ENCODE measurements at places on chromosomes 11 and 22.

DNA sequence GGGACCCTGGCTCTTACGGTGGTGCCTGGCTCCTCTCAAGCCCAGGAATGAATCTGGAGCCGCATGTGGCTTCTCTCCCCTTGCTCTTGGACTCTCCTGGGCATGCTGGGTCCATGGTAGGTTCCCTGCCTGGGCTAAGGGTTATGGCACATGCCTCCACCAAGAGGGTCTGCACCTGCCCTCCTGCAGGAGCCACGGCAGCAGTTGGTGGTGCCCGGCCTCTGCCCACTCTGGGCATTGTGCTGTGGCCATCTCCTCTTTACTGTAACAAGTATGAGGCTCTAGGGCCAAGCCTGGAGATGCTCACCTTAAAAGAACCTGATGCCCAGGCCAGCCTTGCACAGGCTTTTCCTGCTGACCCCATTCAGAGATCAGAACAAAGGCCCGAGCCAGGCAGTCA, 104.0 kb upstream of the PITPNB start:
- no peak for DNase-seq

DNA sequence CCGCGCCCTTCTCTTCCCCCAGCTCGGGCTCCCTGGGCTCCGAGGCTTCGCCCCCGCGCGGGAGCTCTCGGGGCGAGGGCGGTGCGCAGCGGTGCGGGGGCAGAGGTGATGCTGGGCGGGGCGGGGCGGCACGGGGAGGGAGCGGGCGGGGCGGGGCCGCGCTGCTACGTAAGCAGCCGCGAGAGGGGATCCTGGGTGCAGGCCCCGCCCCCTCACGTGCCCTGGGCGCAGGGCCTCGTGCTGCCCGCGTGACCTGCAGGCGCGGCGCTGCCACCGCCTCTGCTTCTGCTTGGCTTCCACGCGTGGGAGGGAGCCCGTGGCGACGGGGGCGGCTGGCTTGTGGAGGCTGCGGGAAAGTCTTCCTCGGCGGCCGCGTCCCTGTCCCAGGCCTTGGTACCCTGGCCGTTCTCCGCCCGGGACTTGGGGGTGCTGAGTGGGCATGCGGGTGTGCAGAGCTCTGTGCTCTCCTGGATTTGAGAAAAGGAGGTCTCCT, 132.6 kb upstream of the HSD17B12 start:
- DNase-seq: no peak

DNA sequence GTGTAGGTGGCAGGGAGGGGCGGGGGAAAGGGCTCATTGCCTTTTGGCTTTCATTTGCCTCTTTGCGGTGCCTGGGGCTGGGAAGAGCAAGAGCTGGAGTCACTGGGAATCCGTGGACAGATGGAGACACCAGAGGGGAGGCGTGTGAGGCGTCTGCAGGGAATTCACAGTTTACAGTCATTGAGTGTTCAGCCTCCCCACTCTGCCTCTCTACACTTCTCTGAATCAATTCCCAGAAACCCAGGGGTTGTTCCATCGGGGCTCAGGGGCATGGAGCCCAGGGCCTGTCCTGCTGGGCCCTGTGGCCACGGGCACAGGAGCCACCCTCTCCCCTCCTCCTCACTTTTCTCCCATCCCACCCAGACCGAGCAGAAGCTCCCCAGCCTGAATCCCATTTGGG, 160.5 kb upstream of the NAV2 start:
- no peak for DNase-seq

- no peak for DNase-seq
Observed at GRCh38 chr22:42326801-42327200, 56.3 kb upstream of the TCF20 start.

- no peak for DNase-seq
Observed at GRCh38 chr22:29369460-29369859, 18.9 kb downstream of the AP1B1 start.

DNA sequence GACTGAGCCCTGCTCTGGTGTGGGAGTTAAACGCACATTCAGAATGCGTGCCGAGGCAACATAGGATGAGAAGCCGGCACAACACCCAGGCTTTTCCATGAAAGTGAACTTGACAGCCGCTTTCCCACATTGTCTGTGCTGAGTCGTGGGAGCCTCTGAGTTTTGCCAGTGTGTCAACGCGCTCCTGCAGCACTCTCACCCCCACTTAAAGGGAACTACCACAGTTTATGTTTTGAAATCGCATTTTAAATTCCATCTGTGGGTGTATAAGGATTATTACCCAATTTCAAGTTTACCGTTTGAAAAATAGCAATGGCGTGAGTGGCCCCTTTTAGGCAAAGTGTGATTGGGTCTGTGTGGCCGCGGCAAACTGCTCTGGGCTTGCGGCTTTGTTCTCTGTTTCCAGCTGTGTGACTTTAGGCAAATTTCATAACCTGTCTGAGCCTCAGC, 81.5 kb downstream of the FBLN1 start:
- peak; percentile 81 for DNase-seq

GRCh38 chr22:31347251-31348008, 1.3 kb upstream of the PATZ1 start:
- DNase-seq: peak; percentile 76

DNA sequence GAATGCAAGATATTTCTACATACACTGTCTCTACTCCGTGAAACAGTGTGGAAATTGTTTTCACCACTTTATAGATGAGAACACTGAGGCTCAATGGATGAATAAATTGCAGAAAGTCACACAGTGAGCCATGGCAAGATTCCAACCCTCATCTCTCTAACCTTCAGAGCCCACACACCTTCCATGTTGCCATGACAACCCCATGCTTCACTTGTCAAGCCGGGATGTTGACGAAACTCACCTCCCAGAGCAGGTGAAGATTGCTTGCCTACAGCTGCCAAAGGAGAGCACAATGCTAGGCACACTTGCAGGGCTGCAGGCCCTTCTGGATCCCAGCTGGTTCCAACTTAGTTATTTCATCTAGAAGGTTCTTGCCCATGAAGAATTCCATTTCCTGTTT, 71.4 kb upstream of the SEZ6L start:
- no peak for DNase-seq

DNA sequence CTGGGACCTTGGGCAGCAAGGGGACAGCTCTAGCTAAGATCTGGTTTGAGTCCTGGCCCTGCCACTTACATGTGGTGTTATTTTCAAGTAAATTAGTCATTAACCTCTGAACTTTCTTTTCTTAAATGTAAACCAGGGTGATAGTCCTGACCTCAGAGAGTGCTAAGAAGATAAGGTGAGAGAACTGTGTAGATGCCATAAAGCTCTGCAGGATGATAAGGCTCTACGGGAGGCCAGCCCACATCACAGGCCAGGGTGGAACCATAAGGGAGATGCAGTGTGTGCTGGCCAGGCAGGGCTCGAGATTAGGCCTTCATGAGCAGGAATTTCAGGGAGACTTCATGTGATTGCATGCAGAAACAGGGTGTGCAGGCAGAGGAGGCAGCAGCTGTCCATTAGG, 24.2 kb downstream of the NECTIN1 start:
- no peak for DNase-seq

- peak; percentile 5 for DNase-seq
Observed at GRCh38 chr11:104090767-104091166, 54.3 kb downstream of the DDI1 start.

- DNase-seq: no peak
Observed at GRCh38 chr11:132851247-132851646, 681.1 kb downstream of the OPCML start.

- no peak for DNase-seq
Observed at GRCh38 chr11:120128392-120129119, 9.4 kb downstream of the TRIM29 start.

Data from NCI-H526 (cell line).